ENCODE measurements at places on chromosomes 5 and 9. TPM values are rescaled to one million over a fixed set of nuclear protein-coding genes. Genes with fewer than 3 reads are reported as not detected.

PCDHB2 gene
- 9.3 TPM for total RNA-seq

PCDHB6 gene
- 3.7 TPM for total RNA-seq

ZNF879 gene
- 10.8 TPM for total RNA-seq

AIF1L gene
- total RNA-seq: 14.0 TPM

ANKRD18B gene
- 0.25 TPM for total RNA-seq

PCDHGA10 gene
- 14.5 TPM for total RNA-seq

MZB1 gene
- not detected for total RNA-seq

ACER2 gene
- 7.1 TPM for total RNA-seq

TAF1L gene
- total RNA-seq: 0.25 TPM

ST8SIA4 gene
- total RNA-seq: 38.8 TPM

LRRC19 gene
- under 0.01 TPM for total RNA-seq

TLX3 gene
- not detected for total RNA-seq

F2RL1 gene
- total RNA-seq: 2.2 TPM

ORM2 gene
- not detected for total RNA-seq

GBA2 gene
- 47.9 TPM for total RNA-seq
